ENCODE measurements at places on chromosomes 16 and 17.

GRCh38 chr16:53022374-53022773 is 30.3 kb downstream of the CHD9NB start:
- DNase-seq, result peak; percentile 51

- no peak for DNase-seq
Observed at GRCh38 chr17:15513058-15513791, 45.8 kb upstream of the CDRT4 start.

- DNase-seq, result no peak
Observed at GRCh38 chr16:4987580-4988374, 29.6 kb downstream of the SEC14L5 start.

- no peak for DNase-seq
Observed at GRCh38 chr17:82553210-82553930, 33.8 kb downstream of the FOXK2 start.

GRCh38 chr17:1473170-1473569 is 17.1 kb upstream of the CRK start:
- no peak for DNase-seq

- DNase-seq, result no peak
Observed at GRCh38 chr17:17822616-17823015, 14.2 kb downstream of the SREBF1 start.

DNA sequence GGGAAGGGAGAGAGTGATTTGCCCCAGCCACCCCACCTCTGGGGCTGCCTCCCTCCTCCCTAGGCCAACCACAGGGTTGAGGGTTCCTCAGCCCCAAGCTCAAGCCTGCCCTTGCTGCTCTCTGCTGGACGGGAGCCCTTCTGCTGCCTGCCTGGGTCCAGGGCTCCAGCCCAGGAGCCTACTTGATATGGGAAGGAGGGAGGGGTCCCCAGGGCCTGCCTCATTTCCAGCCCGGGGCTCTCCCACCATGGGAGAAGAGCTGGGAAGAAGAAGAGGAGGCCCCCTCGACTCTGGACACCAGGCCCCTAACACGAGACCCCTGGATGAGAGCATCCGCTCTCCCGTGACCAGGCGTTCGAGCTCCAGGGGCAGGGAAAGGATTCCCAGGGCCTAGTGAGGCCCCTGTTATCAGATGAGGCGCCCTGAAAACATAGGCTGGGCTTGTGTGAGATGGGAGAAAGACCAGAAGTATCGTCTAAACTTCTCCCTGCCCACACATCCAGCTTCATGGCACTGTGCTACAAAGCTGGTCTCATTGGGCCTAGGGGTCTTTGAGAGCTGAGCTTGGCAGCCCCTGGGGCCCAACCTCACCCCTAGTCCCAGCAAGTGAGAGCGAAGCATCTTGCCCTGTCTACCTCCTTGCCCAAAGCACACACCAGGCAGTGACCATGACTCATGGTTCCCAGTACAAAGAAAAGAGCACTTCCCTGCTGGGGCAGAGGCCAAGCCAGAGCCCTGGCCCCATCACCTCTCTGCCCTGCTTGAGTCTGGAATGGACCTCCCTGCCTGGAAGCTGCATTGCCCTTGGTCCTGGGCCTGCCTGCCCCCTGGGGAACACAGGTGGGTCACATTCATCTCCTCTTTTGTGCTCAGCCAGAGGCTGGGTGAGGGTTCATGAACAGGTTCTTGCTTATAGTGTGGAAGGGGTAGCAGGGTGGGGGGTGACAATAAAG is 987 bp downstream of the SLC16A5 start:
- peak; percentile 63 for DNase-seq

- no peak for DNase-seq
Observed at GRCh38 chr16:73750639-73751038, 546.0 kb upstream of the PSMD7 start.

DNA sequence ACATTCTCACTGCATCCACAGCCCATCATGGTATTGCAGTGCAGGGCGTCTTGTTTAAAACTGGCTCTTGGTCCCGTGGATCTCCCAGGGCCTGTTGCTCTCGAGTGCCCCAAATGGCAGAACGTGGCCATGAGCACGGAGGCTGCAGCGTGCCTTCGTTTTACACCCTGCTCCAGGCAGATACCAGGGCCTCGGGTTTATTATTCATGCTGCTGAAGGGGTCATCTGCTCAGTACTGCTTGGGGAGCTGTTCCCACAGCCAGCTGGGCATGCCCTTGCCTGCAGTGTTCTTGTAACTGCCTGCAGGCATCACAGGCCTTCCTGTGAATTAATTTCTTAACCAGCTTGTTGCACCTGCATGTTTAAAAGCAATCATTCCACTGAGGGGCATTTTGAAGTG is 129.7 kb upstream of the CHMP6 start:
- peak; percentile 51 for DNase-seq

Data from EL (cell line).